ENCODE measurements at places on chromosomes 12 and 14. TPM values are rescaled to one million over a fixed set of nuclear protein-coding genes. Genes with fewer than 3 reads are reported as not detected.

Gene LALBA
- not detected for total RNA-seq

Gene TMEM179
- 7.4 TPM for total RNA-seq

Gene DBX2
- total RNA-seq, result not detected

Gene FRS2
- total RNA-seq, result 17.8 TPM

Gene P2RX7
- 1.3 TPM for total RNA-seq

Gene LGR5
- not detected for total RNA-seq

Gene PTCSC3
- not detected for total RNA-seq

Gene CLECL1
- not detected for total RNA-seq

Gene MEG3
- 14.3 TPM for total RNA-seq

Gene MYF5
- not detected for total RNA-seq

Measured in Daoy (cell line).